ENCODE measurements at places on chromosomes 11 and 22.
A peak's percentile ranks its signal among the peaks of the same experiment; 100 is the strongest.

DNA sequence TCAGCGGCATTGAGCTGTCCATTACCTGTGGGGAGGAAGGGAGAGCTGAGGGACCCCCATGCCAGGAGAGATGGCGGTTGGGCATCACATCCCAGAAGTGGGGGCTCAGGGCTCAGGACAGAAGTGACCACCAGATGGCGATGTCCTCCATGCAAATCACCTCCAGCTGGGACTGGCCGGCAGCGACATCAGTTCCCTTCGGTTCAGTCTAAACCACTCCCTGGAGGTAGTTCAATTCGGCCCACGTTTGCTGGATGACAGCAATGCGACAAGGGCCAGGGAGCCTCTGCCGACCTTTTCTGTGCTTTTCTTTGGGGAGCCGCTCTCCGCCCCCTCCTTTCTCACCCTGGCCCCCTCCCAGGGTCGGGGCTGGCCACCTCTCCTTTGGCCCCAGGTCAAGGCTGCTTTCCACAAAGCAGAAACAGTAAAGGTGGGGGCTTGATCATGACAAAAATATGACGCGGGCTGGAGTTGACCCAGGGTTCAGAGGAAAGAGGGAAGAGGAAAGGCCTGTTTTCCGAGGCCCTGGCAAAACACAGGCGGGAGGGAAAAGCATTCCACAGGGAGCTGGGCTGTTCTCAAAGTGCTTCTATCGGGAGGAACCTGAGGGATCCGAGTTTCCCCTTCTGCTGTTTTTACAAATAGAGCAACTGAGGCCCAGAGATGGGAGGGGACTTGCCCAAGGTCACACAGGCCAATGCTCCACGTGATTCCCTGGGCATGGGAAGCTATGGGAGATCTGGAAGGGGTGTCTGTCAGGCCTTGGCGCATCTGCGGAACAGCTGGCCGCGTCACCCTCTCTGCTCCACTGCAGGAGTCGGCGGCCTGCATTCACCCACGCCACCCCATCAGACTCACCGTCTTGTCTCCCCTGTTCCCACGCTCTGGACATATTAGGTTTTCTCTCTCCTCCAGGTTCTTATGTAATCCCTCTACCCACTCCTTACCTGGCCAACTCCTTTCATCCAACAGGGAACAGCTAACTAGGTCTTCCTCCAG, 54.7 kb downstream of the FBXO7 start:
- peak; percentile 68 for DNase-seq

- DNase-seq = no peak
These were observed 30.1 kb upstream of the MPPED1 start for GRCh38 chr22:43381693-43382092.

GRCh38 chr11:58992489-58992888, 53.2 kb downstream of the GLYATL1 start:
- DNase-seq = no peak

- no peak for DNase-seq
These were observed 60.7 kb upstream of the MPEG1 start for GRCh38 chr11:59273373-59273841.

- DNase-seq = no peak
These were observed 83.0 kb downstream of the ABTB2 start for GRCh38 chr11:34274712-34275398.

- no peak for DNase-seq
These were observed 344.4 kb downstream of the CTTN start for GRCh38 chr11:70742553-70743291.

GRCh38 chr11:7530013-7530640, 16.3 kb downstream of the PPFIBP2 start:
- DNase-seq = no peak

DNA sequence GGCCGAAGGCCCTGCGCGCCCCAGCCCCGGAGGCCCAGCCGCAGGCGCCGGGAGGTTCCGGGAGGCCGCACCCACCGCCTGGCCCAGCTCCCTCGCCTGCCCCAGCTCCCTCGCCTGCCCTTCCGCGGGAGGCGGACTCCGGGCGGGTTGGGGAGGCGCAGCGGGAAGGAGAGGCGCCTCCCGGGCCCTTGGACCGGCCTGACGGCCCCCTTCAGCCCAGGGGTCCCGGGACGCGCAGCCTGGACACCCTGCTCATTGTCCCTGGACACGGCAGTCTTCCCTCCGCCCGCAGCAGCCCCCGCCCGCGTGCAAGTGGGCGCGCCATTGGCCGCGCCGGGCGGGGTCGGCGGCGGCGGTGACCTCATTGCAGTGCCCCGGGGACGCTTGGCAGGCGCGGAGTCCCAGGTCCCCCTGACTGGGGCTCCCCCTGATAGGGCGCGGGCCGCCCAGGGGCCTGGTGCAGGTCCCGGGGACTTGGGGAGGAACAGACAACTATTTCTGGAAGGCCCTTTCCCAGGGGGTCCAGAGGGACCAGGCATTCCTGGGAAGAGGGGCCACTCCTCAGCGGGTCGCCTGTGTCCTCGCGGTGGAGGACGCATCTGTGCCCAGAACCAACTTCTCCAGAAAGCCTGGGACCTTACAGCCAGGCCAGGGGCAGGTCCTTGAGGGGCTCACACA, 501 bp downstream of the CD151 start:
- peak; percentile 84 for DNase-seq

- DNase-seq = no peak
These were observed 1.4 kb upstream of the RDX start for GRCh38 chr11:110297726-110298300.

GRCh38 chr11:11467312-11467711, 114.3 kb upstream of the CSNK2A3 start:
- DNase-seq = no peak
